ENCODE measurements at places on chromosomes 11 and 22. TPM values are rescaled to one million over a fixed set of nuclear protein-coding genes. Genes with fewer than 3 reads are reported as not detected.

Gene MYOD1
- 0.12 TPM for polyA plus RNA-seq

Gene PANX2
- 18.3 TPM for polyA plus RNA-seq

Gene NADSYN1
- polyA plus RNA-seq, result 64.0 TPM

Gene TYR
- polyA plus RNA-seq, result not detected

Gene EFCAB6
- 2.8 TPM for polyA plus RNA-seq

Gene PLET1
- polyA plus RNA-seq, result not detected

Gene LBHD1
- 7.5 TPM for polyA plus RNA-seq

Gene NPAS4
- 0.44 TPM for polyA plus RNA-seq

Gene SMC1B
- polyA plus RNA-seq, result 0.08 TPM

Gene ANGPTL5
- polyA plus RNA-seq, result 0.86 TPM

Gene OVOL1
- 0.09 TPM for polyA plus RNA-seq

Gene F2
- polyA plus RNA-seq, result not detected

Gene PTGDR2
- polyA plus RNA-seq, result 3.2 TPM

Gene YPEL4
- 7.6 TPM for polyA plus RNA-seq

Gene TPBGL
- 2.9 TPM for polyA plus RNA-seq

Gene APOBEC3G
- polyA plus RNA-seq, result 3.2 TPM

Gene TRIOBP
- polyA plus RNA-seq, result 72.9 TPM

Gene DEUP1
- 0.43 TPM for polyA plus RNA-seq

Gene VSIG10L2
- 0.09 TPM for polyA plus RNA-seq

Gene CCDC73
- polyA plus RNA-seq, result 0.36 TPM

Gene BIRC2
- polyA plus RNA-seq, result 47.1 TPM

Gene PRRG4
- polyA plus RNA-seq, result 0.84 TPM

Gene CD81
- polyA plus RNA-seq, result 715 TPM

Gene PATE2
- polyA plus RNA-seq, result 0.82 TPM

Gene CLDN5
- polyA plus RNA-seq, result 98.9 TPM

Gene XBP1
- polyA plus RNA-seq, result 57.0 TPM

Gene TRIM51
- polyA plus RNA-seq, result not detected

Gene FGF3
- polyA plus RNA-seq, result not detected

Gene MUC6
- 1.3 TPM for polyA plus RNA-seq

Gene OR51B2
- polyA plus RNA-seq, result not detected

Gene RNF26
- polyA plus RNA-seq, result 27.1 TPM

Gene GSTT4
- polyA plus RNA-seq, result not detected

Gene WNT11
- 2.5 TPM for polyA plus RNA-seq

Gene SERPING1
- polyA plus RNA-seq, result 63.2 TPM

Gene STK33
- 40.6 TPM for polyA plus RNA-seq

Gene TIGD3
- 3.4 TPM for polyA plus RNA-seq

Gene UCP3
- polyA plus RNA-seq, result 3.0 TPM

Gene TTC36
- 3.5 TPM for polyA plus RNA-seq

Gene MUC5B
- 0.21 TPM for polyA plus RNA-seq

Gene CAPN5
- polyA plus RNA-seq, result 42.6 TPM

Gene FAM76B
- 36.1 TPM for polyA plus RNA-seq

Gene OR8D4
- not detected for polyA plus RNA-seq

Gene SERPINH1
- polyA plus RNA-seq, result 145 TPM

Gene POTEH
- polyA plus RNA-seq, result not detected

Gene VWCE
- 10.7 TPM for polyA plus RNA-seq

Gene OR8G1
- polyA plus RNA-seq, result not detected

Gene TRIM49C
- polyA plus RNA-seq, result not detected

Gene OR51I2
- polyA plus RNA-seq, result not detected

Gene CHADL
- polyA plus RNA-seq, result 48.2 TPM

Gene CHEK1
- polyA plus RNA-seq, result 8.5 TPM

Gene IGLL1
- polyA plus RNA-seq, result 0.33 TPM

Gene SHANK2
- 36.4 TPM for polyA plus RNA-seq

Gene MUC2
- polyA plus RNA-seq, result not detected

Gene CD3D
- not detected for polyA plus RNA-seq

Gene SLC7A4
- 7.4 TPM for polyA plus RNA-seq

Measured in spinal cord (tissue), 10 donors.